ENCODE measurements at places on chromosomes 2 and 18.
A peak's percentile ranks its signal among the peaks of the same experiment; 100 is the strongest.

- H3K4me3 ChIP-seq = no peak overlapping the region
- no peak for DNase-seq
- no peaks in the 10 kb centered on the region for H3K36me3 ChIP-seq
- H3K27me3 ChIP-seq = peaks cover 23% of the 10 kb centered on the region
- peaks cover 44% of the 10 kb centered on the region for H3K4me1 ChIP-seq
These were observed 6.9 kb downstream of the INHA start for GRCh38 chr2:219578811-219579613.

- H3K27ac ChIP-seq = no peak overlapping the region
- H3K27me3 ChIP-seq = peaks cover 100% of the 10 kb centered on the region
- no peak overlapping the region for H3K4me3 ChIP-seq
- peaks cover 44% of the 10 kb centered on the region for H3K4me1 ChIP-seq
- no peak for DNase-seq
- H3K36me3 ChIP-seq = no peaks in the 10 kb centered on the region
These were observed 5.8 kb upstream of the MEIS1 start for GRCh38 chr2:66428986-66429612.

- DNase-seq = no peak
- 0 out of 2 replicates have a peak, but pooled peaks cover 6% of the 10 kb centered on the region for H3K36me3 ChIP-seq
- H3K27me3 ChIP-seq = no peaks in the 10 kb centered on the region
- H3K4me1 ChIP-seq = peaks cover 55% of the 10 kb centered on the region
These were observed 44.9 kb downstream of the PTPN2 start for GRCh38 chr18:12839057-12839525.

DNA sequence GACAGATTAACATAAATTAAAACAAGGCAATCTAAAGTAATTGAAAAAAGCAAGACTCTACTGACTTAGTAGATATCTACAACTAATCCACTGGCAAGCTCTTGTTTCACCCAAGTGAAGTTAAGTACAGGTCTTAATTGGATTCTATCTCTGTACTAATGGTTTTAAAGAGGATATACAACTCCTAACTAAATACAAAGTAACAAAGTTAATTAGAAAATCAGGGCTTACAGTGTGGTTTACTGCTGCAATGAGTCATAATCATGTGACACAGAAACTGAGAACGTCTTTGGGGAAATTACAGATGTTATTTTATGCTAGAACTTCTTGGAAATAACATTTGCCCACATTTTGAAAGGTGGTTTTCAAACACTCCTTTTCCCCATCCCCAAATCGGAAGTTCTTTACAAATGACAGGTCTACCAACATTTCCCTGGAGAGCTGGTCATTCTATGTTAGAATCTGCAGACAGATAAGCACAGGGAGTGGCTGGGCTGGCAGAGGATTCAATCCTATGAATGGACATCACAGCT is 245.3 kb downstream of the STK39 start:
- no peak for DNase-seq
- H3K27ac ChIP-seq = no peak overlapping the region
- no peaks in the 10 kb centered on the region for H3K27me3 ChIP-seq
- H3K4me3 ChIP-seq = no peak overlapping the region
- peaks cover 11% of the 10 kb centered on the region for H3K4me1 ChIP-seq

DNA sequence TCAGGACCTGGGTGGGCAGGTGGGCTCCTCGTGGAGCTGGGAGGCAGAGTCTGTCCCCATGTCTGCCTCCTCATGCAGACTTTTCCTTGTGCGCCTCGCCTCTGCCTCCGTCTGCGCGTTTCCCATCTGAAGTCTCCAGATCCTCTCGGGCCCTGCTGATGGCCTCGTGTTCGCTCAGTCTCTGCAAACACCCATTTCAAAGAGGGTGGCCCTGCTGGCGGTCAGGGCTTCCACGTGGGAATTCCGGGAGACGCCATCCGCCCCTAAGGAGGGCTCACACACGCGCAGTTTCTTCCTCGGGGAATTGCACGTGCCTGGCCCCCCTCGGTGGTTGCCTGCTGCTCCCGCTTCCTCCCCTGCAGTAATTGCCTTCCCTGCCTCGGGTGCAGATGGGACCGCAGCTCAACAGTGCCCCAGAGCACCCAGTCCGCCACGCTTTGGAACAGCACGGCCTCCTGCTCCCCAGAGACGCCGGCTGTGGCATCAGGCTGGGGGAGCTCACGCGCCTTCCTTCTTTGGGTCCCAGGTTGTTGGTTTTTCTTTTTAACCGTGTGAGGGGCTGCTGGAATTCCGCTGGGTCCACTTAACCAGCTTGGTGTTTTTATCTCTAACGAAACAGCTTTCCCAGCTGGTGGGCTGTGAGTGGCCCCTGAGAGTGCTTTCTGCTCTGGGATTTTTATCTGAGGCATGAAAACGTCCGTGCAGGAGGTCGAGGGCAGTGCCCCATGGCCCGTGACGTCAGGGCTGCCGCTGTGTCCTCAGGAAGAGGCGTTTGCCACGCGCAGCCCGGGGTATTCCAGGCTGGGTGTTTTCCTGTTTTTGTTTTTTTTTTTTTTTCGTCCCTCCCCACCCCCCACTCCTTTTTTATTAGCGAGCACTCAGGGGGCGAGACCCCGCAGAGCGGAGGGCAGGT is 16.1 kb downstream of the NFATC1 start:
- H3K36me3 ChIP-seq = peaks cover 3% of the 10 kb centered on the region
- DNase-seq = no peak
- no peak overlapping the region for H3K4me3 ChIP-seq
- peaks cover 10% of the 10 kb centered on the region for H3K4me1 ChIP-seq

DNA sequence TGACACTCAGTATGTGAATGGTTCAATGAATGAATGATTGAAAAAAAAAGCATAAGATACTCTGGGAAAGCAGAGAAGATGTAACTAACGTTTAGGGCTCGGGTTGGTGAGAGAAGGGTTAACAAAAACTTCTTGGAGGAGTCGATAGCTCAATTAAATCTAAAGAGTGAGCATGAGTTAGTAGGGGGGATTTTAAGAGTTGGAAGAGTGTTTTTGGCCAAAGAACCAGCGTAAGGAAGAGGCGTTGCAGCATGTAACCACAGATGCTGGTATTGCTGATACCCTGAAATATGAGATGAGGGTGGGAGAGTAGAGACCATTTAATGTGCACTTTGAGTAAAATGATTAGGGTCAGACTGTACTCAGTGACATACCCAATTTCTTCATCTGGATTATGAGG is 14.5 kb downstream of the ARHGAP28 start:
- DNase-seq = no peak
- H3K4me1 ChIP-seq = peaks cover 43% of the 10 kb centered on the region
- H3K27ac ChIP-seq = peak overlapping the region; percentile 31
- H3K36me3 ChIP-seq = peaks cover 8% of the 10 kb centered on the region
- H3K27me3 ChIP-seq = no peaks in the 10 kb centered on the region
- H3K4me3 ChIP-seq = no peak overlapping the region

- H3K27me3 ChIP-seq = no peaks in the 10 kb centered on the region
- peaks cover 4% of the 10 kb centered on the region for H3K4me1 ChIP-seq
- no peak for DNase-seq
- H3K36me3 ChIP-seq = no peaks in the 10 kb centered on the region
- no peak overlapping the region for H3K4me3 ChIP-seq
- no peak overlapping the region for H3K27ac ChIP-seq
These were observed 288.1 kb upstream of the CELF4 start for GRCh38 chr18:37853706-37854105.

DNA sequence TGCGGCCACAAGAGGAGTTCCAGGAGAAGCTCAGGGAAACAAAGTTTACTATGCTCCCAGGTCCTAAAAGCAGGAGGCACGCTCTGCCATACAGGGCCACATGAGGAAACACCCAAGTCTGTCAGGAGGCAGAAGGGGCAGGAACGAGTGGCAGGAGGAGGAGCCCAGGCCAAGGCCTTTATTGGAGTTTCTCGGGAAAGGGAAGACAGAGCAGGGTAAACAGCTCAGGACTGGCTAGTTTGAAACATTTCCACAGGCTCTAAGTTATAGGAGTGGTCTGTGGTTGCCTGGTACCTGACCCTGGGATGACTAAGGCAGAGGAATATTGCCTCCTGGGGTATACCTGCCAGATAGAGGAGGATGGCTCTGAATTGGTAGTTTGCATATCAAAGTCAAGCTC is 3.7 kb upstream of the ZNF638 start:
- H3K4me3 ChIP-seq = no peak overlapping the region
- H3K4me1 ChIP-seq = peaks cover 12% of the 10 kb centered on the region
- no peaks in the 10 kb centered on the region for H3K27me3 ChIP-seq
- no peak overlapping the region for H3K27ac ChIP-seq
- no peaks in the 10 kb centered on the region for H3K36me3 ChIP-seq

GRCh38 chr18:39057423-39058064 is 1491.9 kb upstream of the CELF4 start:
- H3K36me3 ChIP-seq = no peaks in the 10 kb centered on the region
- H3K27me3 ChIP-seq = no peaks in the 10 kb centered on the region

DNA sequence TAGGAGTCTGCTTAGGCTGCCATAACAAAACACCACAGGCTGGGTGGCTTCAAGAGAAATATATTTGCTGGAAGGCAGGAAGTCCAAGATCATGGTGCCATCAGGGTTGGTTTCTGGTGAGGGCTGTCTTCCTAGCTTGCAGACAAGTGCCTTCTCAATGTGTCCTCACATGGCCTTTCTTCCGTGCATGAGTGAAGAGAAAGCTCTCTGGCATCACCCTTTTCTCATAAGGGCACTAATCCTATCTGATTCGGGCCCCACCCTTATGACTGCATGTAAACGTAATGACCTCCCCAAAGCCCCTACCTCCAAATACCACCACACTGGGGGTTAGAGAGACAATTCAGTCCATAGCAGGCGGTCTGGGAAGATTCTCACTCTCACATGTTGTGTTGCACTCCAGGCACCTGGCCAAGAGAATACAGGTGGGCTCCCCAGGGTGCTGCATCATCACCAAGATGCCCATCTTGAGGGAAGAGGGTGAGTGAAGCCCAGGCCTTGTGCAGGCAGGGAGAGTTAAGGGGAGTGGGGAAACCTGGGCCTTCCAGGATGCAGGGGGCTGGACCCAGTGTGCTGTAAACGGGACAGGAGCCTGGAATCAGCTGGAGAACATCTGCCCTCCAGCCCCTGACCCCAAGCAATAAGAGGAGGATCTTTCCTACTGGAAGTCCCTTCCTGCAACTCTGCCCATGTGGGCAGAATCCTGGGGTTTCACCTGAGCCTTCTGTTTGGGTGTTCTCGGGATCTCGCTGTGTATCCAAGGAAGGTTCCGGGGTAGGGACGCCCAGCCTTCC is 10.2 kb downstream of the CATIP start:
- no peaks in the 10 kb centered on the region for H3K36me3 ChIP-seq
- peak overlapping the region; percentile 77 for H3K4me3 ChIP-seq
- peak overlapping the region; percentile 65 for H3K27ac ChIP-seq
- H3K4me1 ChIP-seq = peaks cover 6% of the 10 kb centered on the region

DNA sequence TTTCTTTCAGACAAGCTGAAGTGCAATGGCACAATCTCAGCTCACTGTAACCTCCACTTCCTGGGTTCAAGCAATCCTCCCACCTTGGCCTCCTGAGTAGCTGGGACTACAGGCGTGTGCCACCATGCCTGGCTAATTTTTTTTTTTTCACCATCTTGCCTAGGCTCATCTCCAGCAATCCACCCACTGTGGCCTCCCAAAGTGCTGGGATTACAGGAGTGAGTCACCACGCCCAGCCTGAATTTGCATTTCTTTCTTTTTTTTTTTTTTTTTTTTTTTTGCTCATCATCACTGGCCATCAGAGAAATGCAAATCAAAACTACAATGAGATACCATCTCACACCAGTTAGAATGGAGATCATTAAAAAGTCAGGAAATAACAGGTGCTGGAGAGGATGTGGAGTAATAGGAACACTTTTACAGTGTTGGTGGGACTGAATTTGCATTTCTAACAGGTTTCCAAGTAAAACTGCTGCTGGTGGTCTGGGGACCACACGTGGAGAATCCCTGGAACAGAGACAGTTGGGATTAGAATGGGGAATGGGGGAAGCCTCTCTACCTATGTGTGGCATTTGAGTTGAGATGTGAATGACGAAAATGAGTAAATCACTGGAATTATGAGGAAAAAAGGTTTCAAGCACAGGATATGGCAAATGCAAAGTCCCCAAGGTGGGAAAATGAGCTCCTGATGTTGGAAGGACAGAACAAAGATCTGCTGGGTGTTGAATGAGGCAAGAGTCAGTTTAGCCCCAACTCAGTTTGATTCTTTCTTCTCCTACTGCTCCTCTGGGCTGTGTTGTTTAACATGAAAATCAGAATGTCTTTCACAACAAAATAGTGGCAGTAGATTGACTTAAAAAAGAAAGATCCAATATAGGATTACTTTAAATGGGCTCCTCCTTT is 88.8 kb upstream of the MAP4K4 start:
- no peaks in the 10 kb centered on the region for H3K27me3 ChIP-seq
- H3K36me3 ChIP-seq = peaks cover 9% of the 10 kb centered on the region
- DNase-seq = no peak
- H3K4me3 ChIP-seq = no peak overlapping the region
- peaks cover 33% of the 10 kb centered on the region for H3K4me1 ChIP-seq

DNA sequence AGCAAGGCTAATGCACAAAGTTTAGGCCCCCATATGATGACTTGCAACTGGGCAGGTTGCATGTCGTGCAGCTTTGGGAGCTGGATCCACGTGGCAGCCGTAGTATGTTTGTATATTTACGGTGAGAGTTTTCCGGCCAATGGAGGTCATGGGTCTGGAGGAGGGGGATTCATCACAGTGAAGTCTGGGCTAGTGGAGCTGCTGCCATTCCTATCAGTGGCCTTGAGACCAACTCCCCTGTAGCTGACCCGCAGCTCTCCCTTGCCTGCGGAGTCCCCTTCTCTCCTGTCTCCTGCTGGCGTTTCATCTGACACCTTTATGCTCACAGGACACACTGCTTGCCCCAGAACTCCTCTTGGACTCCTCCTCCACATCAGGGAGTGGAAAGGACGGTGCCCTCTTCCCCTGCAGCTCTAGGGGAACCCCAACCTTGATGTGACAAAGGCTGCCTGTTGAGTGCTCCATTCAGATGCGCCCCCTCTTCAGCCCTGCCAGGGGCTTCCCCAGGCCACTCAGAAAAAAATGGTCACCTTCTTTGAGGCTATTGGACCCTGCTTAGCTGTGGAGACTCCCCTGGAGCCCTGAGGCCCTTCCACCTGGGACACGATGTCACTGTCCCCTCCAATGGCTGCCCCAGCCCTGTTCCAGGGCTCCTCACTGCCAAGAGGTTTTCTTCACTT is 121.7 kb downstream of the PXDN start:
- peaks cover 64% of the 10 kb centered on the region for H3K4me1 ChIP-seq
- no peak overlapping the region for H3K4me3 ChIP-seq
- H3K36me3 ChIP-seq = peaks cover 42% of the 10 kb centered on the region
- DNase-seq = no peak
- no peak overlapping the region for H3K27ac ChIP-seq
- H3K27me3 ChIP-seq = no peaks in the 10 kb centered on the region

DNA sequence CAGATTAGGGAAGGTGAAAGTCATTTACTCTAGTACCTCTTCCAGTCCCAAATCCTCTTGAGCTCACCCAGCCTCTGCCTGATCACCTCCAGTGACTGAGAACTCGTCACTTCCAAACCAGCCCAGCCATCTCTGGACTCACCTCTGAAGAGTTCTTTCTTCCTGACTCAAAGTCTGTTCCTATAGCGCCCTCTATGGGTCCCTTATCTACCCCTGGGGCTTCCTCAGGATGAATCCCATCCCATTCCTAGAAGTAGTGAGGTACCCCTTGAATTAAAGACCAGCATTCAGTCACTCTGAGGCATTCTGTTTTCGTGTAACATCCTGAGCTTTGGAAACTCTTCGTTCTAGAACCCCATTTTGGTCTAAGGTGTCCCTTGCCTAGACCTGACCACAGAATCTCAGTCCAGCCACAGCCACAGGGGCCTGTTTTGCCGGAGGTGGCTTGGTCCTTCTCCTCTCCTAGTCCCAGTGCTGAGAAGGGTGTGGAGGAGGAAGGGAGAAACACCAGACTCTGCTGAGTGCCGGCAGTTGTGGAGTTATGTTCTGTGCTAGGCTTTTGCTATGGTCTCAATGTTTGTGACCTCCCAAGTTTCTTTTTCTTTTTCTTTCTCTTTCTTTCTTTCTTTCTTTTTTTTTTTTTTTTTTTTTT is 32.7 kb downstream of the SIX3 start:
- no peaks in the 10 kb centered on the region for H3K36me3 ChIP-seq
- peak; percentile 71 for DNase-seq
- H3K4me3 ChIP-seq = no peak overlapping the region
- H3K27ac ChIP-seq = no peak overlapping the region
- H3K27me3 ChIP-seq = peaks cover 6% of the 10 kb centered on the region
- peaks cover 32% of the 10 kb centered on the region for H3K4me1 ChIP-seq

Data from WTC11 (cell line).